NCI-H460 (cell line): ENCODE measurements at places on chromosomes 3 and 15.
A peak's percentile ranks its signal among the peaks of the same experiment; 100 is the strongest.

GRCh38 chr3:189149203-189149602, 22.6 kb upstream of the TPRG1 start:
- no peak for DNase-seq

GRCh38 chr15:26875476-26875850, 8.6 kb downstream of the GABRA5 start:
- DNase-seq = no peak

GRCh38 chr3:11410564-11410963, 138.4 kb downstream of the ATG7 start:
- DNase-seq = no peak

DNA sequence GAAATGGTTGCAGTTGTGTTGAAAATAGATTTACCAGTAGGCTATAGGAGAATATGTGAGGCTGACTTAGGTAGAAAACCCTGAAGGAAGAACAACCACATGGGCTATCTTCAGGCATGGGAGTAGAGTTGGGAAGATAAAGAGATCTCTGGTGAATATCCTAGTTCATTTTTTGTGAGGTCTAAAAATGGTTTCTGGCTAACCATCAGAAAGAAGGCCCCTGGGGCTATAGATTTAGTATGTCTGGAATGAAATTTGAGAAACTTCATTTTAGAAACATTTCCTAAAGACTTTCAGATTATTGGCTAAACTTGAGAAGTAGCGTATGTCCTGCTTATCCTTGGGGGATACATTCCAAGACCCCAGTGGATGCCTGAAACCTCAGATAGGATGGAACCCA, 148.2 kb downstream of the NAALADL2 start:
- no peak for DNase-seq

GRCh38 chr3:60090548-60090947, 1040.7 kb upstream of the CFAP20DC start:
- no peak for DNase-seq

- DNase-seq = no peak
These were observed 35.6 kb upstream of the FGF7 start for GRCh38 chr15:49387471-49387870.

DNA sequence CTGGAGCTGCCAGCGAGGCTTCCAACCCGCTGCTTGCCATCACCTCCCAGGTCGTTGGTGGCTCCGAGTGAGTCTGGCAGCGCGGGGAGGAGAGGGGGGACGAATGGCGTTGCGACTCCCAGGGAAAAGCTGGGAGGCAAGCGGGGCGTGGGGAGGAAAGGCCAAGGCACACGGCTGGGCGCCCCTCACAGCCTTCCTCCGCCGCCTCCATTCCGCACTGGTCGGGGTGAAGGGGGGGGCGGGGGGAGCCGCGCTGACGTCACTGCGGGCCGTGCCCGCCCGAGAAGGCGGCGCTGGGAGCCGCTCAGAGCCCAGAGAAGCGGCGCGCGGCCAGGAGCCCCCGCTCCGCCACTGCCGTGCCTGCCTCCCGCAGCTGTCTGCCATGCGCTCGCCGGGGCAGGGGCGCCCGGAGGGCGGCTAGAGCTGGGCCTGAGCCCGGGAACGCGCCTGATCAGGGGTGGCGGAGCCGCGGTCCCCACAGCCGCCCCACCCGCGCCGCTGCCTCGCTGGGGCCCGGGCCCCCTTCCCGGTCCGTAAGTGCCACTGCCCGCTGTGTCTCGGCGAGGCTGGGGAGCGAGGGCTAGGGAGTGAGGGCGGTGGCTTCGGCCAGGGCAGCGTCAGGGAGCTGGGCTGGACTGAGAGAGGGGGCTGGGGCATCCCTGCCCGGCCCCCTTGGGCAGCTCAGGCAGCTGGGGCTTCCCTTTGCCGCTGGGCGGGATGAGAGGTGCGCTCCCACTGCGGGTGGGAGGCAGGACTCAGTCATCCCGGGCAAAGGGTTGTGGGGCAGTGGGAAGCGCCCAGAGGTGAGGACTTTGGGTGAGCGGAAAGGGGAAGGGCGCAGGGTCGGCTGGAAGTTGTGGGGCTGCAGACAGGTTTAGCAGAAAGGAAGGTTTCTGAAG, 27.8 kb upstream of the POLG start:
- DNase-seq = no peak

DNA sequence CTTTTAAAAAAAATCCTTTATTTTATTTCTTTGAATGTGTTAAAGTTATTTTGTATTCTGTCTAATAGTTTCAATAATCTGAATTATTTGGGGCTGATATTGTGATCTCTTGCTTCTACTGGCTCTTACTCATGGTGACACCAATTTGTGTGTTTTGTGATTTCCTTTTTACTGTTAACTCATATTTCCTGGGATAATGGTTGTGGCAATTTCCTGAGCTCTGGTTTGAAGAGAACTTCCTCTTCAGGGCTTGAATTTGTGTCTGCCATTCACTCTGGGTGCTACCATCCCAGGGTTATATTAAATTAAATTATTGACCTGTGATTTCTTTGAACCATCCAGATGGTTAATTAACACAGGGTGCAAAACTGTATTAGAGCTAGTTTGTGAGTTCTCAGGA, 60.4 kb upstream of the RNF7 start:
- no peak for DNase-seq

DNA sequence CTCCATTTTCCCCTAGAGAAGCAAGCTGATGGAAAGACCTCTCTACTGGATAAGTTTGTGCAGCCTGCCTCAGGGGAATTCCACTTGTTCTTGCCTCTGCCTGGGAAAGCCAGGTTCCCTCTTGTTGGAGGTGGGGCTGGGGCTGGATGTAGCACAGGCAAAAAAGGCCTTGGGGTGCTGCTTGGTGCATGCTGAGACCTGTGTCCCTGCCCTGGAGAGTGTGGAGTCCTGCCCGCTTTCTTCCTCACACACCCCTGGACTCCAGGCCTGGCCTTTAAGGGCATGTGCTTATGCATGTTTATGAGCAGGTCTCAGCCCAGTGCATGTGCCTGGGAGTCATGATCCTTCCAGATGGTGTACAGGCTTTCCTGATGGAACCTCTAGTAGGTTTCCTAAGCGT, 23.5 kb upstream of the JMJD7 start:
- DNase-seq = no peak

GRCh38 chr3:193832833-193833413, 239.9 kb downstream of the OPA1 start:
- DNase-seq = no peak

DNA sequence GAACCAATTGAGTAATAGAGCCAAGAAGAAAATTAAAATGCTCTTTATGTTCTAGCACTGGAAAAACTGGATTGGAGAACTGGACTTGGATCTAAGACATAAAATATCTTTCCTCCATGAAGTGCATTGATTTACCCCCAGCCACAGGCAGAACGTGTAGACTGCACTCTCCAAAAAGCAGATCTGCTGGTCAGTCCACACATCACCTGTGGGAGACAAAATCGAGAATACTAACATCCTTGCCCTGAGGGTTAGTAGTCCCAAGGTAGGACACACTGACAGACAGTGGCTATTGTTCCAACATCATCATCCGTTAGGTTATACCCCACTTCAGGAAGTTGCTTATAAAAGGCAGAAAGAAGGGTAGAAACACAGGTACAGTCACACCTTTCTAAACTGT, 257.1 kb upstream of the STT3B start:
- DNase-seq = no peak

DNA sequence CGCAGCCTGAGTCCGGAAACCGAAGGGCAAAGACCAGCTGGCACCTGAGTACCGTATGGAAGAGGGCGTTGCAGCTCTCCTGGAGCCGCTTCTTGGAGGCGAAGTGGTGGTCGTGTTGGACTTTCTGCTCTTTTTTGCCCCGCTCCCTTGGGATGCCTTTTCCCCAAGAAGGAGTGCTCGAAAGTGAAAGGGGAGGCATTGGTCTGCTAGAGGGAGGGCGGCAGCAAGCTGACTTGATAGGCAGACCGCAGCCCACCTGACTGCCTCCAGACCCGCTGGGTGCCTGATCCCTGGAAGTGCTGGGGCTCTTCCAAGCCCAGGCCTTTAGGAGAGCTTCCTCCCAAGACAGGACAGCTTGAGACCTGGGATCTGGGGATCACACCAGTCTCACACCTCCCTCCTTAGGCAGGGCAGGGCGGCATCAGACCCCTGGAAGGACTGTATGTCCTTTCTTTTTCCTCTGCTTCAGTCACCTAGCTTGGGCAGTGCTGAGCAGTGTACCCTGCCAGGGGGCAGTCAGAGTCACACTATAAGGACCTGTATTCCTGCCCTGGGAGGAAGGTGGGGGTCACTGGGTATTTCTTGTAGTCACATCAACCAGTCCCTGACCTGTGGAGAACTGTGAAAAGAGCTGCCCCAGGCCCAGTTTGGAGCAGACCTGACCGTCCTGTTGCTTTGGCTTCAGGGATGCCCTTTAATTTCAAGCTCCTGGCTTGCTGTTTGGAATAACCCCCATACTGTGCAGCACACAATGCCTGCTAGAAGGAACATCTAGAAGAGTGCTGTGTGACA, 2.1 kb downstream of the ACVR2B start:
- DNase-seq = no peak

DNA sequence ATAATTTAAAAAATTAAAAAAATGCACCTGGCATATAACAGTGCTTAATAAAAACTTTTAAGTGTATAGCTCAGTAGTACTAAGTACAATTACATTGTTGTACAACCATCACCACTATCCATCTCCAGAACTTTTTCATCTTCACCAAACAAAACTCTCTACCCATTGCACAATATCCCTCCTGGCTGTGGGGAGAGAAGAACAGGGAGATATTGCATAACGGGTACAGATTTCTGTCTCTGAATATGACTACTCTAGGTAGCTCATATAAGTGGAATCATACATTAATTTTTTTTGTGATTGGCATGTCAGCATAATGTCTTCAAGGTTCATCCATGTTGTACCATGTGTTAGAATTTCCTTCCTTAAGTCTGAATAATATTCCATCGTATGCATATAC, 91.0 kb upstream of the PLAAT1 start:
- DNase-seq = no peak

DNA sequence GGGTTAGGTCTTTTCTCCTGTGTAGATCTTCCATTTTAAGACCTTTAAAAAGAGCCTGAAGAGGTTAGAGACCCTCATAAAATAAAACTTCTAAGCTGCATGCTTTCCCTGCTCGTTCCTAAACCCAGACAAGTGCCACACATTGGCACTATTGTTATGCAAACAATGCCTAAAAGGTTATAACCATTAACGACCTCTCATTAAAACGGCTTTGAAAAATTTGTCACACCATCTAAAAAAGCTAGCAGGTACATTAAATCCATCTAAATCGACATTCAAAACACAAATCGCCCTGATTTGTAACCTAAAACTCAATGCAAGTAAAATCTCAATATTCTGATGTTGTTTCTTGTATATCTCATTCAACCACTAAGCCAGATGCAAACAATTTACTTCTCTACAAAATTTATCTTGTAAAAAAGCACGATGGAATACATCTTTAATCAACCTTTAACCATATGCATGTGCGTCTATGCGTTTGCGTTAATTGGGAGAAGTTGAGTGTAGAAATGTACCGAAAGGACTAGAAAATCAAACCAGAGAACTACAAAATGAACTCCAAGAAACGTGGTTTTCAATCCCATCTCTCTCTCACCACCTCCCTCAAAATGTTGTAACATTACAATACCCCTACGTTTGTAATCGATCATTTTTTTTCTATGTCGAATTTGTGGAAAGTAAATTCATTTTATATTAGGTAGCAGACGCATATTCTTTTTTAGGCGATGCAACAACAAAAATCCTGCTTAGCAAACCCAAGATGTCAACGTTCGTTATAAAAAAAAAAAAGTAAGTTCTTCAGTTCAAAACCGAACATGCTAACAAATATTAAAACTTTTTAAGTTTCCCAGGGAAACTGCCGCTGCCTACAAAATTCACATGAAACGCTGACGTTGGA, 1.2 kb downstream of the ALDH1A2 start:
- DNase-seq = no peak

GRCh38 chr3:12139111-12139511, 19.6 kb downstream of the TIMP4 start:
- DNase-seq = no peak

DNA sequence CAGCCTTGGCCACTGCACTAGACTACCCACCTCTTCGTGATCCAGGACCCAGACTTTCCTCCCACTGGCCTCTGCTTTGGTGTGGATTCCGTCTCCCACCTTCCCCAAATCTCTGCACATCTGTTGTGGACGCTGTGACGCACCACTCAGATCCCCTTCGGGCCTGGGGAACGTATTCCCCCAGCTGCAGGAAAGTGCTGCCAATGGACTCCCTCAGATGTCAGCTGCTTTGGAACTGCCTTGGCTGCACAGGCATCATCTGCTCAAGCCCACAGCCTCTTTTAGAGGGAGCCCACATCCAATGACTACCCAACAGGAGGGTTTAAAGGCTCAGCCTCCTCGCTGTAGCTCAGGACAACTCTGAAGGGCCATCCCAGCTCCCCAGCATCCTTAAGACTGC, 134.2 kb upstream of the RAD18 start:
- DNase-seq = no peak

DNA sequence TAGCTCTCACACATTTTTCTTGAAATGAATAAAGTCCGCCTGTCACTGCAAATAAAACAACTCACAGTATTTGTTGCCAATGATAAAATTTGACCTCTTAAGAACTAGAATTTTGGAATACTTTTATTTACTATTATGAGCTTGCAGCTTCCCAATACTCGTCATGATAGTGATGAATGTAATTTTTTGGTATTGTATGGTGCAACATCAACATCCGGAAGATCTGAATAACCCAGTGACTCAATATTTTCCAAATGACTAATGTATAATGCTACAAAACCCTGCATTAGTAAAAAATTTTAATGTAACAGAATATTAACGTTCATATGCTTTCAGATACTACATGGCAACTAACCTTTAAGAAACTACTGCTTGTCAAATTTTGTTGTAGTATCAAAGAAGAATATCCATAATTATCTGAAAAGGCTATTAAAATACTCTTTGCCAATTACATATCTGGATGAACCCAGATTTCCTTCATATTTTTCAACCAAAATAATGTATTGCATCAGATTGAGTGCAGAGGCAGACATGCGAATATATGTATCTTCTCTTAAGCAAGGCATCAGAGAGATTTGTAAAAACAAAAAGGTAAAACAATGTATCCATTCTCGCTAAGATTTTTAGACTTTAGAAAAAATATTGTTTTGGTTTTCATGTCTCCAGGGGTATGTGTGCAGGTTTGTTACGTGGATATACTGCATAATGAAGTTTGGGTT, 95.3 kb downstream of the IGF2BP2 start:
- DNase-seq = peak; percentile 83

- DNase-seq = no peak
These were observed 6.3 kb upstream of the RAMAC start for GRCh38 chr15:82979726-82980125.

DNA sequence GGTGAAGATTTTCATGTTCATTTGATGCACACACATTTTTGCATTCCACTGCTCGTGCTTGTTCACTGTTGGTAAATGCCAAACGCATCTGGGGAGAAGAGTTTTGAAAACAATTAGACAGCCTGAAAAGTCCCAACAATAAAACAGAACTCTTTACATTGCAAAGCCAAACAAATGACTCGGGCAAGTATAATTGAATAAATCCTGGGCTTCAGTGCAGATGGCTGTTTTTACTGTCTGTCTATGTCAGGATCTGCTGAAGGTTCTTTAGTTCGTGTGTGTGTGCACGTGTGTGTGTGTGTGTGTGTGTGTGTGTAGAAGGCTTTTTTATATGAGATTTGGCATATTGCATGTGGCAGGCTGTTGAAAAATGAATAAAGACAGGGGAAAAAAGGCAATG, 277.5 kb upstream of the CDIN1 start:
- no peak for DNase-seq
